ENCODE measurements at places on chromosomes 2 and 18. TPM values are rescaled to one million over a fixed set of nuclear protein-coding genes. Genes with fewer than 3 reads are reported as not detected.

Gene C2orf68
- total RNA-seq = 4.6 TPM

Gene ZNF385B
- total RNA-seq = 4.8 TPM

Gene UPP2
- total RNA-seq = not detected

Gene PAIP2B
- 1.6 TPM for total RNA-seq

Gene STARD6
- not detected for total RNA-seq

Gene SNTG2
- not detected for total RNA-seq

Gene HRH4
- total RNA-seq = under 0.01 TPM

Gene LAMA3
- total RNA-seq = 15.7 TPM

Gene NTSR2
- not detected for total RNA-seq

Gene DOK6
- 2.1 TPM for total RNA-seq

Gene ANKRD62
- total RNA-seq = not detected

Gene ASB18
- not detected for total RNA-seq
